ENCODE measurements at places on chromosomes 7 and 10. TPM values are rescaled to one million over a fixed set of nuclear protein-coding genes. Genes with fewer than 3 reads are reported as not detected.

Gene MYPN
- total RNA-seq, result not detected

- no peak for DNase-seq
Measured at GRCh38 chr7:127419196-127419595, 26.7 kb upstream of the ZNF800 start.

Gene ENKUR
- not detected for total RNA-seq

DNA sequence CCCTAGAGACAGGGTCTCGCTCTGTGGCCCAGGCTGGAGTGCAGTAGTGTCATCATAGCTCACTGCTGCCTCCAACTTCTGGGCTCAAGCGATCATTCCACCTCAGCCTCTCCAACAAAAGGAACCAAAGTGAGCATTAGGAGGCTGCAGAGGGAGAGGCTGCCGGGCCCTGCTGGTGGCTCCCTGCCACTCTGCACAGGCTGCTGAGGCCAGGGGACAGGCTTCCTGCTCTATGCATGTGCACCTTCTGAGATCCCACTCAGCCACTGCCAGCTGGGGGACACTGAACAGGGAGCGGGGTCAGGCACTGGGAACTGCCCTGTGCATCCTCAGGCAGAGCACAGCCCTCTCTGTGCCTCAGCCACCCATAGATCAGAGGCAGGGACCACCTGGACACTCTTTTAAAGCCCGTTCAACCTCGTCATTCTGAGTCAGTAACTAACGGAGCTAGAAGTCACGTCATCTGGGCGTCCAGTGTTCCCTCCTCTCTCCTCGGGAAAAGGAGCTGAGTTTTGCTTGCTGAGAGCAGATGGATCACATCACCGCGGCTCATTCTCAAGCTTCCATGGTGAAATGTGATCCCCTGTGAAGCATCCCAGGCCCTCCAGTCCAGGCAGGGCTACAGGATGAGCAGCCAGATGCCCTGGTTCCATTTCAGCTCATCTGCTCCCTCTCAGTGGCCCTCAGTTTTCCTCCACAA is 109.6 kb downstream of the MYL10 start:
- no peak for DNase-seq

Gene CRTAC1
- total RNA-seq, result not detected

Gene ASZ1
- not detected for total RNA-seq

DNA sequence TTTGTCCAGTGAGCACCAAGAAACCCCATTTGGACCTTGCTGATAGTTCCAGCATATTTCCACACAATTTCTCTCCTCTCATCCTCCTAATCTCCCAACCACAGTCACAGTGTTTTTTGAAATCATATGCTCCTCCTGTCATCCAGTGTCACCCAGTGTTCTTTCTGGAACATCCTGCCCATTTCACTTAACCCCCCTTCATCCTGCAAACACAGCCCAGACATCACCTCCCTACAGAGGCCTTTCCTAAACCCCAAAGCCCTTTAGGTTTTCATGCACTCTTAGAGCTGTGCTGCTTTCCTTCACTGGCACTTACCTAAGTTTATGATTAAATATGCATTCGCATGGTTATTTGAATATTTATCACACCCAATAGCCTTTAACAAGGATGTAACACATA is 1158.0 kb upstream of the C7orf33 start:
- no peak for DNase-seq

GRCh38 chr10:93894516-93895378 is 969 bp downstream of the SLC35G1 start:
- DNase-seq, result no peak

Gene TAF3
- total RNA-seq, result 12.2 TPM

DNA sequence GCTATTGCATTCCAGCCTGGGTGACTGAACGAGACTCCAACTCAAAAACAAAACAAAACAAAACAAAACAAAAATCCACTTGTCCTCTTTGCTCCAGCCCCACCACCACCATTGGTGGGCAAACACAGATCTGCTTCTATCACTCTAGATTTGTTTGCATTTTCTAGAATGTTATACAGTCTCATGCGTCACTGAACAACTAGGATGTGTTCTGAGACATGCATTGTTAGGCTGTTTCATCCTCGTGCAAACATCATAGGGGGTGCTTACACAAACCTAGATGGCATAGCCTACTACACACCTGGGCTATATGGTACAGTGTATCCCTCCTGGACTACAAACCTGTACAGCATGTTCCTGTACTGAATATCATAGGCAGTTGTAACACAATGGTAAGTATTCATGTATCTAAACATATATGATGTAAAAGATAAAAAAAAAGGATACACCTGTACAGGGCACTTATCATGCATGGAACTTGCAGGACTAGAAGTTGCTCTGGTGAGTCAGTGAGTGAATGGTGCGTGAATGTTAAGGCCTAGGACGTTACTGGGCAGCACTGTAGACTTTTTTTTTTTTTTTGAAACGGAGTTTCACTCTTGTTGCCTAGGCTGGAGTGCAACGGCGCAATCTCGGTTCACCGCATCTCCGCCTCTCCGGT is 45.3 kb downstream of the BTBD16 start:
- no peak for DNase-seq

DNA sequence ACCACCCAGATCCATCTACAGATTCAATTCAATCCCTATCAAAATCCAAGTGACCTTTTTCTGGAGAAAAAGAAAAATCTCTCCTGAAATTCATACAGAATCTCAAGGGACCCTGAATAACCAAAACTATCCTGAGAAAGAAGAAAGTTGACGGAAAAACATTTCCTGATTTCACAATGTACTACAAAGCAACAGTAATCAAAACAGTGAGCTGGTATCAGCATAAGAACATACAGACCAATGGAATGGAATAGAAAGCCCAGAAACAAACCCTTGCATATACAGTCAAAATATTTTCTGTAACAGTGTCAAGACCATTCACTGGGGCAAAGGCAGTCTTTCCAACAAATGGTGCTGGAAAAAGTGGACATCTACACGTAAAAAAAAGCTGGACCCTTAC is 89.9 kb downstream of the JMJD1C start:
- DNase-seq, result no peak

- no peak for DNase-seq
Measured at GRCh38 chr10:31920538-31920937, 8.1 kb downstream of the ARHGAP12 start.

Gene FAM25G
- not detected for total RNA-seq

DNA sequence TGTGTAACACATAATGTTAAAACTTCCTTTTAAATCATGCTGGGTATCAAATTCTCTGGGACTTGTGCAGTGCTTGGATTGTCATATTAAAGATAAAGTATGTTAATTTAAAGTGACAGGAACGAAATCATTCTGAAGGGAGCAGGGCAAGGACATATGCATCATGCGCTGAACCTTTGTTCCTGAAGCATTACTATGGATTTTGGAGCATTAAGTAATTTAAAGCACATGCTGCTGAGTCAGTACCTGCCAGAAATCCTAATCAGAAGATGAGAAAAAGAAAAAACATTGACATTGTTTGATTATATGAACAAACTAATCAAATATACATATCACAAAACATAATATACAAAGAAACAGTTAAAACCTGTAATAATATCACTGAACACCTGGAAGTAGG is 101.4 kb downstream of the MICU1 start:
- no peak for DNase-seq

DNA sequence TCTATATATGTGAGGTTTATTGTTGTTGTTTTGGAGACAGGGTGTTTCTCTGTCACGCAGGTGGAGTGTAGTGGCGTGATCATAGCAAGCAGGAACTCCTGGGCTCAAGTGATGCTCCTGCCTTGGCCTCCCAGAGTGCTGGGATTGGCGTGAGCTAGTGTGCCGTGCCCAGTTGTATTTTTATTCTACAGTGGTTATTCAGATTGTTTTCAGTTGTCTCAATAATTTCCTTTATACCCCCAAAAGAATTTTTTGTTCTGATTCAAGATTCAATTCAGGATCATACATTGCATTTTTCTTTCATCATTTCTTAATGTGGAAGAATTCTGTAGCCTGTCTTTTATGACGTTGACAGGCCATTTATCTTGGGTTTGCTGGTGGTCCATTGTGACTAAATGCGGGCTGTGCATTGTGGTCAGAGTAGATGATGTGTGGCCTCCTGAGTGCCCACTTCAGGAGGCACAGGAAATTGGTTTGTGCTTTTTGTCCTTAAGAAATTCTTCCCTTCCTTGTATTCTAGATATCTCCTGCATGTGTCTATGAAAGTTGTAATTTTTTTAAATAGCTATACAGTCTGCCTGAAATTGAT is 22.9 kb downstream of the RBM33 start:
- no peak for DNase-seq

DNA sequence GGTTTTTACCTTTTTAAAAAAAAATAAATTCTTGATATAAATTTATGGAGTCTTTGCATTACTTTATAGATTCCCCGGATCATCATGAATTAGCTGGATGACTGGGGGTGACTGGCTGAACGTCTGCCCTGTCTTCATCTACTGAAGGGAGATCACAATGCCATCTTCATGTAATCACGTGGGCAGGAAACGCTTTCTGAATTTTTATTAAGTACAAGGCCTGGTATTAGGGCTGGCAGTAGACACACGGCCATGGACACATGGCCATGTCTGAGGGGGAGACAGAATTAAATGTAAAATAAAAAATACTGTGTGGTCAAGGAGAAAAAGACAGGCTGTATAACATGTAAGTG is 111.2 kb downstream of the VIPR2 start:
- DNase-seq, result no peak

DNA sequence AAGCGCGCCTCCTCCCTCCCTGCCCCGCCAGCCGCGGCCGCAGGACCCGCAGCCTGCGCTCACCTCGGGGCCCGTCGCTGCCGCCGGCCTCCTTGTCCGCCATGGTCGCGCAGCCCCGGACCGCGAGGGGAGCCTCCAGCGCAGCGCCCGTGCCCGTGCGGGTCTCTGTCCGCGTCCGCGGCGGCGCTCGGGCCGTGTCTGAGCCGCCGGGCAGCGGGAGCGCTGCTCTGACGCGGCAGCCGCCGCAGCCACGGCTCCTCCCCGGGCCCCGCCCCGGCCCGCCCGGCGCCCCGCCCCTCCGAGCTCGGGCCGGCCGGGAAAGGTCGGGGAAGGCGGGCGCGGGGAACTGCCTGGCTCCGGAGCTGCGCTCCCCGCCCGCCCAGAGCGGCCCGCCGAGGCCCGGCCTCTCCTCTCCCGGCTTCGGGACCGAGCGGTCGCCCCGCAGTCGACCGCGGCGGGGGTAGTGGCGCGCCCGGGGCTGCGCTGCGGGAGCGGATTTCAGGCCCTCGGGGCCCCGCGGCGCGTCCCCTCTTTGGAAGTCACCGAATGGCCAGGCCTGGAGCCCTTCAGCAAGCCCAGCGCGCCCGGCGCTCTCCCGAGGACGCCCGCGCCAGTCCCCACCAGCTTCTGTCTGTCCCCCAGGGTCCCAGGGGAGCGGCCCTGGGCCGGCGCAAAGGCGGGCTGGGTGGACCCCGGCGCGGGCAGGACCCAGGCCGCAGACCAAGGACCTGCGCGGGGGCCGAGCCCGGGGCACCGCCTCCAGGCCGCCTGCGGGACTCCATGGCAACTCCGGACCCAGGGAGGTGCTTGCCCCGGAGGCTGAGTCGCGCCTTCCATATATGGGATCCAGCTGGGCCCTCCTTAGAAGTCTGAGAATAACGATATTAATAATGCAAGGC is at the start of gene HSPA12A:
Gene HSPA12A, minus strand, starts transcription at position 200 of the 899 bp plus-strand sequence. Its CDS starts 97 bp downstream, at position 103.
- DNase-seq, result peak; percentile 59

DNA sequence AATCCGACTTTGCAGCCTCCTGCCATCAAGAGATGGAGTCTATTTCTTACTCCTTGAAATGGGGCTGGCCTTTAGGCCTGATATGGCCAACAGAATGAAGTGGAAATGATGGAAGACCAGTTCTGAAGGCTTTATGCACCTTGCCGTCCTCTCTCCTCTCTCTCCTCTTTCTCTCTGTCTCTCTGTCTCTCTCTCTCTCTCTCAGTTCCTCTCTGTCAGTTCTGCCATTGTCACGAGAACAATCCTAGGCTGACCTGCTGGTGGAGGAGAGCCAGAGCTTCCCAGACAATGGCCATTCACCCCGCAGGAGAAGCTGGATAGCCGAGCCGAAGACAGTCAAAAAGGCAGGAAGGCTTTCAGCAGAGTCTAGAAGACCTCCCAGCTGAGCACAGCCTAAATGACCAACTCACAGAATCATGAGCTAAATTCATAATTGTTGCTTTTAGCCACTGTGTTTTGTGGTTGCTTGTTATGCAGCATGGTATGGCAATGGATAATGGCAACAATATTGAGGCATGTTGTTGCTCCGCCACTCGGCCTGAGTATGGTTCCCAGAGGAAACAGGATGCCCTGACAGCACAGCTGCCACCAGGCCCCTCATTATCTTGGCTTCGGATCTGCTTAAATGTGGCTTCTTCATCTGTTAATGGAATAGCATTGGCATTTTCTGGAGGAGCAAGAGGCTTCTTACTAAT is 35.5 kb downstream of the FRMPD2 start:
- DNase-seq, result no peak

Gene MPP7
- total RNA-seq, result 11.6 TPM

GRCh38 chr10:127015373-127015772 is 110.1 kb downstream of the DOCK1 start:
- DNase-seq, result no peak

DNA sequence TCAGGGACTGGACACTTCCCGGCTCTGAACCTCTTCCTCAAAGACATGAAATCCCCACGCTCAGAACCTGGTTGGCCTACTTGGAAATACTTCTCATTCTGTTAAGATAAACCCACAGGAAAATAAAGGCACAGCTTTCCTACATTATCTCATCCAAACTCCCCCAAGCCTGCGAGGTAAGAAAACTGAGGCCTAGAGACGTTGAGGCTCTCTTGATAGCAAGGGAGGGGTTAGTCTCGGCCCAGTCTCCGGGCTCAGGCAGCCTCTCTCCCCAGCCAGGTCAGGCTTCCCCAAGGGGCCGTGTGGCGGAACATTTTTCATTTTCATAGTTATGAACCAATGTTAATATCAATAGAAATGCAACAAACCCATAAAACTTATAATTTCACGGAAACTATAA is 4.6 kb upstream of the EIF3B start:
- DNase-seq, result no peak

DNA sequence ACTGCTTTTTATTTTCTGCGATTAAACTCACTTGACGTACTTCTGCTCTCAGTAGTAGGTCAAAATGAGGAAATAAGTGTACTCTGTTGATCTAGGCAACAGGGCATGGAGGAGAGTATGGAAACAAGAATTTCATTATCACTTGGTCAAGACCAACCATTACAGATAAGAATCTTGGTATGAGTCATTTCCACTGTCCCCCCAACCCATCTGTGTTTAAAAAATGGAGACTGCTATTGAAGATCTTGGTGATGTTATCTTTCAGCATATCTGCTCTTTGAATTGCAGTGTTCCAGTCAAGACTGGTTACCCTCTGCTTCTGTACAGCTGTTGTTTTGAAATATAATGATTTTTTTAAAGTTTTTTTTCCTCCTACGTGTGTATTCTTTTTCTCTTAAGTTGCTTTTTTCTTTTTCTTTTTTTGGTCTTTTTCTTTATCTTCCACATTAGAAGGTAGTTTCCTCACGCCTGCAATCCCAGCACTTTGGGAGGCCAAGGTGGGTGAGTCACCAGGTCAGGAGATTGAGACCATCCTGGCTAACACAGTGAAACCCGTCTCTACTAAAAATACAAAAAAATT is 11.7 kb downstream of the STAM start:
- no peak for DNase-seq

Gene SYT15
- total RNA-seq, result 0.71 TPM

GRCh38 chr7:133568544-133568943 is 315.7 kb downstream of the EXOC4 start:
- no peak for DNase-seq
